NCI-H146 (cell line): ENCODE measurements at places on chromosomes 13 and 19.
A peak's percentile ranks its signal among the peaks of the same experiment; 100 is the strongest.

DNA sequence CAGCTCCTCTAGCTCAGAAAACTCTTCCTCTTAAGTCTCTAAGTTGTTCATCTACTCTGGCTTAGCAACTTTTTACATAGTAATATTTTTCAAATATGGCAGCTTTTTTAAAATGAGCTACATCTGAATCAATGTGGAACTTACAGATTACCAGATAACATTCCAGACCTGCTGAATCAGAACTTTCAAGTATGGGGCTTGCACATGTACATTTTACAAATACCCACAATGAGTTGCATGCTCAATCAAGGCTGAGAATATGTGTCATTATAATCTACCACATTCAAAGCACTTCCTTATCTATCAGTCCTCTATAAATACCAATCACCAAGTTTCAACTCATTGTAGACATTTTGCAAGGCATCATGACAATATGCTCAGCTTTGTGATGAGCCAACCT lies 383.1 kb downstream of the FGF14 start:
- DNase-seq = no peak

DNA sequence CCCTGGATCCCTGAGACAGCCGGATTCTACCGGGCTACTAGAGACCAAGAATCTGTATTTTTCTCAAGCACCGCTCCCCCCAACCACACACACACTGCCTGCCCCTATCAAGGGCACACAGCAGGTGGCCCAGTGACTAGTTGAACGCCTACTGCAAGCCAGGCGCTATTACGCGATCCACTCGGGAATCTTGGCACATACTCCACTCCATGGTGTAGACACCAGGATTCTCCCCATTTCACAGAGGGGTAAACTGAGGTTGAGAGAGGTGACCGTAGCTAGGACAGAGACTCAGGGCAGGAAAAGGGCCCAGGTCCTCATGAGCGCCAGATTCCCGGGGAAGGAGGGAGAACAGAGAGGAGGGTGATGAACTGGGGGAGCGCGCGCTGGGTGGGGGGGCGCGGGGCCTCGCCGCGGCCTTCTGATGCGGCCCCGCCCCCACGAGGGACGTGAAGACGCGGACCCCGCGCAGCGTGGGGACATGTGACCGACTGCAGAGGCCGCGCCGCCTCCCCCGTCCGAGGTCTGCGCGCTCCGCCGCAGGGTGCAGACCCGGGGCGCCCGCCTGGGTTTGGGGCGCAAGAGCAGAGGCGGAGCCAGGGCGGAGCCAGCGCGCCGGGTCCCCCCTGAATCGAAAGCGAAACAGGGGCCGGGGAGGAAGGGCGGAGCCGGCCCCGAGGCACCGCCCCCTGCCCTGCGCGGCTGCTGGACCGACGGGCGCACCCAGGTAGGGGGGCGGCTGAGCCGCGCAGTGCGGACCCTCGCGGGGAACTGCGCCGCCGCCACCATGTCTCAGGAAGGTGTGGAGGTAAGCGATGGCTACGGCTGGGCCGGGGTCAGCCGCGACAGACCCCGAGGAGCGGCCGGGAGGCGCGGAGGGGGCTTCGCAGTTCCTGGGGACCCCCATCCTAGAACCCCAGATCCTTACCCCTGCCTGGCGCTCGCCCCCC lies at the start of gene SHFL:
Gene SHFL, plus strand, starts transcription at position 677 of the 950 bp plus-strand sequence. Its CDS starts 111 bp downstream, at position 788.
- no peak for DNase-seq

- DNase-seq = no peak
These were observed 472.7 kb downstream of the RFC3 start for GRCh38 chr13:34290661-34291060.

GRCh38 chr19:1811472-1811894 lies 593 bp downstream of the ATP8B3 start:
- DNase-seq = peak; percentile 2

GRCh38 chr19:5178841-5179240 lies 161.8 kb downstream of the PTPRS start:
- DNase-seq = no peak

DNA sequence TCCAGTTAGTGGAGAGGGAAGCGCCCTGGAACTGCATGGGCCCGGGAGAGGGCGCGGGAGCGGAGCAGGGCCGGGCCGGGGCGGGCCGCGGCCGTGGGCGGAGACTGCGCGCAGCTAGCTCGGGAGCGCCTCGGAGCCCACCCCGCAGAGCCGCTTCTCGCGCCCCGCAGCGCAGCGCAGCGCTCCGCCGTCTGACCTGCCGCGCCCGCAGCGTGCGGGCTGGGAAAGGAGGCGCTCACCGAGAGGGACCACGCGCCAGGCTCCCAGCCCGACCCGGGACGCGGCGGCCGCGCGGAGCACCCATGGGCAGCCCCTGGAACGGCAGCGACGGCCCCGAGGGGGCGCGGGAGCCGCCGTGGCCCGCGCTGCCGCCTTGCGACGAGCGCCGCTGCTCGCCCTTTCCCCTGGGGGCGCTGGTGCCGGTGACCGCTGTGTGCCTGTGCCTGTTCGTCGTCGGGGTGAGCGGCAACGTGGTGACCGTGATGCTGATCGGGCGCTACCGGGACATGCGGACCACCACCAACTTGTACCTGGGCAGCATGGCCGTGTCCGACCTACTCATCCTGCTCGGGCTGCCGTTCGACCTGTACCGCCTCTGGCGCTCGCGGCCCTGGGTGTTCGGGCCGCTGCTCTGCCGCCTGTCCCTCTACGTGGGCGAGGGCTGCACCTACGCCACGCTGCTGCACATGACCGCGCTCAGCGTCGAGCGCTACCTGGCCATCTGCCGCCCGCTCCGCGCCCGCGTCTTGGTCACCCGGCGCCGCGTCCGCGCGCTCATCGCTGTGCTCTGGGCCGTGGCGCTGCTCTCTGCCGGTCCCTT lies at the start of gene MLNR:
Gene MLNR, plus strand, starts transcription at position 303 of the 820 bp plus-strand sequence. Its CDS starts 0 bp downstream, at position 303.
- DNase-seq = peak; percentile 57

- no peak for DNase-seq
These were observed 120.4 kb downstream of the FOXO1 start for GRCh38 chr13:40546047-40546446.

GRCh38 chr19:50341091-50341564 lies 12.0 kb upstream of the KCNC3 start:
- DNase-seq = no peak

- peak; percentile 4 for DNase-seq
These were observed at the start of gene TSHZ3 for GRCh38 chr19:31349160-31349881. TSHZ3 (minus strand) TSS chr19:31349436; CDS start chr19:31349219, 217 bp downstream.

- no peak for DNase-seq
These were observed 10.6 kb downstream of the CD70 start for GRCh38 chr19:6580313-6580712.

- no peak for DNase-seq
These were observed 79.7 kb upstream of the MBNL2 start for GRCh38 chr13:97142452-97142851.

DNA sequence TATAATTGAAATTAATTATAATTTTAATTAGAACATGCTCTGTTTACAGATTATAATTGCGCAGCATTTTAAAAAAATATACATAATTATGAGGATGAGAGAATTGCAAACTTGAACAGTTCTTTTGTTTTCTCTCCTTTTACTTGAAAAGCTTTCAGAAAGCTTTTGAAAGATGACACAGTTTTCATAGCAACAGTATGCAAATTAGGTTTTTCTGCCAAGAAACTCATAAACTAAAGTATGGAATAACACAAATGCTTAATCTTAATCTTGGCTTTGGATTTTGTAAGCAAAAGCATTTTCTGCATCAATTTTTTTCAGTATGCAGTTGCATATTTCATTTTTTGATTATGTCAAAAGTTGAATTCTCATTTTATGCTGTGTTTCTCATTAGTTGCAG lies 32.8 kb upstream of the AKAP11 start:
- DNase-seq = no peak

- DNase-seq = no peak
These were observed 1.2 kb upstream of the GNG8 start for GRCh38 chr19:46637224-46637623.
